Stimulated activated naive CD4-positive, alpha-beta T cell (primary cell): ENCODE measurements at places on chromosomes 1 and 21.

DNA sequence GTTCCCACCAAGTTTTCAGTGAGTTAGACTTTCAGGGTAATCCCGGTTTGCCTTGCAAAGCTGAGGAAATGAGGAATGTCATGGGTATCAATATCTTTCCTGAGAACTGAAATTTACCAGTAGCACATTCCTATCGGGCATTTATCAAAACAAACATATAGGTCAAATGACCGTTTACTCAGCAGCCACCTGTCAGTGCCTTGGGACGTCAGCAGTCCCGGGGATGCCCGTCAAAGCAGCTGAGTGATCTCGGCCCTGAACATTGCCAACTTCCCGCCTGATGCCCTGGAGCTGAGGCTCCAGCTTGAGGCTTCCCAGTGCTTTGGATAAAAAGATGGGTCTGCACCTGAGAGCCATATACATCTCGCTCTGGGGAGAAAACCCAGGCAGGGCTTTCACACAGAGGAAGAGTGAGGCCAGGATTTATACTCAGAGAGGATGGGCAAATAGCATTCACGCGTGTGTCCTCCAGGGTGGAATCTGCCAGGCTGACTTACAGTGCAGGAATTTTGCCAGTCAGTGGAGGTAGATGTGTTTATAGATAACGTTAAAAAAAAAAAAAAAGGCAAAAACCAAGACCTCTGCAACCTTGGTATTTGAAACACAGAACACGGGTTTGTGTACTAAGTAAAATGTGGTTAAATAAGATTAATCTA lies 435.7 kb upstream of the VAMP3 start:
- no peak for DNase-seq

DNA sequence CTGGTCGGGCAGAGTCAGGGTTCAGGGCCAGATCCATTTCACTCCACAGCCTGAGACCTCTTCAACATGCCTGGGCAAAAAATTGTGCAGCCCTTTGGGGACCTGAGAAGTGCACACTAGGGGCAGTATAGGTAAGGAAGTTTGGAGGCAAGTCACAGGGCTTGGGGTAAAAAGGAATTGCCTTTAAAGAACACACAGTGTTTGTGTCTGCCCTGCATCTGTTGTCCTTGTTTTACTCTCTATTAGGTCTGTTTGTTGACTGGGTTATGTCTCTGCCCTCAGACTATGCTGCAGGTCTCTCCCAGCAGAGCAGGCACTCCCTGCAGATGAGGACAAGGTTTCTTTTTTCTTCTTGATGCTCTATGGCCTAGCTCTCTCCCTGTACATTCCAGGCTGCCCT lies 22.0 kb downstream of the LDLRAD2 start:
- DNase-seq = no peak

DNA sequence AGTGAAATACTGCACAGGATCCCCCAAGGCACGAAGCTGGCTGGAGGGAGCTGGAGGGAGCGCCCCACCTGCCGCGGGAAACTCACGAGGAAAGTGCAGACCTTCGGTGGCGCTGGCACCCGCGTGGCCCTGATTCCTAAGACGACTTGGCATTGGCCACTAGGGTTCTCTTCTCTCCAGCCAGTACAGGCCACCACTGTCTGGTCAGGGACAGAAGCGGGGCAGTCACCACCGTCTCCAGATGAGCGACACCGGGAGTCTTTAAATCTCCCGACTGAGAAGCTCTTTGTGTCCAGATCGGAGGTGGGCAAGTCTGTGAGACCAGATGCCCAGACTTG lies 19.2 kb upstream of the CHIA start:
- DNase-seq = no peak

GRCh38 chr1:107653765-107654164 lies 311.2 kb downstream of the VAV3 start:
- no peak for DNase-seq

DNA sequence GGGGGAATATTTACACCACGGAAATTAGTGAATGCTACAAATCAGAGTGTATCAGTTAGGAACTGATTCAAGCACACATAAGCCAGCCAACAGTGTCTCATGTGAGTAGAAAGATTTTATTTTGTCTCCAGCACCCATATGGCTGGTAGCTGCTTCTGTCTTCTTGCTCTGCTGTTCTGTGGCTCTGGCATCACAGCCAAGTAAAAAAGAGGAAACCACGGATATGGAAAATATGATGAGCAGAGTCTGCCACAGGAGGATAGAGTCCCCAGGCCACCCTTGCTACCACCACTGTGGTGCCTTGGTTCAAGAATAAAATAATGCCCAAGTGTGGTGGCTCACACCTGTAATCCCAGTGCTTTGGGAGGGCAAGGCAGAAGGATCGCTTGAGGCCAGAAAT lies 53.6 kb upstream of the SPOCD1 start:
- DNase-seq = no peak

- no peak for DNase-seq
Measured at GRCh38 chr1:241460098-241460873, 59.3 kb downstream of the FH start.

GRCh38 chr1:111569913-111570312 lies 49.7 kb upstream of the RAP1A start:
- no peak for DNase-seq

GRCh38 chr1:177069490-177069889 lies 95.0 kb downstream of the ASTN1 start:
- no peak for DNase-seq

DNA sequence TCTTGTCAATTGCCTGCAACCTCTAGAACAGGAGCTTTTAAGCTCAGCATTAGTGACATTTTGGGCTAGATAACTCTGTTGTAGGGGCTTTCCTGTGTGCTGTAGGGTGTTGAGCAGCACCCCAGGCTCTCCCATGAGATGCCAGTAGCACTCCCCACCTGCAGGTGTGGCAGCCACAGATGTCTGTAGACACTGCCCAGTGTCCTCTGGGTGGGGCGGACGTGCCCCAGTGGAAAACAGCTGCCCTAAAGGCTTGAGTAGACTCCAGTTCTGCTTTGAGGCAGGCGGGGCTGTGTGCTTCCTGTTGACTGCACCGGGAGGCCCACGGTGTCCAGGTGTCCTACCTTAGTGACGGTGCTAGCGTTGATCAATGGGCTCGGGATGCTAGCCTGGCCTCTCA lies 16.9 kb upstream of the PWP2 start:
- no peak for DNase-seq

- no peak for DNase-seq
Measured at GRCh38 chr1:168099337-168099801, 37.4 kb downstream of the GPR161 start.

- DNase-seq = no peak
Measured at GRCh38 chr1:109184687-109185086, 29.0 kb upstream of the SARS1 start.

GRCh38 chr1:75172556-75172955 lies 38.4 kb downstream of the LHX8 start:
- no peak for DNase-seq

GRCh38 chr1:204174958-204175357 lies 8.8 kb upstream of the REN start:
- no peak for DNase-seq

- DNase-seq = no peak
Measured at GRCh38 chr1:98045767-98046641, 125.2 kb upstream of the DPYD start.

GRCh38 chr1:186073697-186074096 lies 301.4 kb downstream of the TPR start:
- DNase-seq = no peak

DNA sequence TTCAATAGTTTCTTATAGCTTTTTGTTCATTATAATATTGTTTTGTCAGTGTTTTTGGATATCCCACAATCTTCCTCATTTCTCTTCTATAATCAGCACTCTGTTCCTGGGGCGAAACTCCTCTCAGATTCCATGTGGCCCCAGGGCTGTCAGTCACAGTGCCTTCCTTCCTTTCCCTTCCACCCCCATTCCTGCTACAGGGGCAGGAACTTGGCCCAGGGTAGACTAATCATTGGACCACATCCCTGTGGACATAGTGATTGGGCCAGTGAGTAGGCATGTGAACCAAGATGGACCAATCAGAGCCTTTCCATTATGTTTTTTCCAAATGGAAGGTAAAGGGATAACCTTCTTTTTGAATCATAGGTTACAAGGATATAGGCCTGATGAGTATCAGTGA lies 78.3 kb downstream of the PGM1 start:
- DNase-seq = no peak

GRCh38 chr1:151710187-151710840 lies 6.3 kb downstream of the CELF3 start:
- DNase-seq = no peak

- no peak for DNase-seq
Measured at GRCh38 chr1:227889047-227889862, 58.5 kb downstream of the WNT9A start.

DNA sequence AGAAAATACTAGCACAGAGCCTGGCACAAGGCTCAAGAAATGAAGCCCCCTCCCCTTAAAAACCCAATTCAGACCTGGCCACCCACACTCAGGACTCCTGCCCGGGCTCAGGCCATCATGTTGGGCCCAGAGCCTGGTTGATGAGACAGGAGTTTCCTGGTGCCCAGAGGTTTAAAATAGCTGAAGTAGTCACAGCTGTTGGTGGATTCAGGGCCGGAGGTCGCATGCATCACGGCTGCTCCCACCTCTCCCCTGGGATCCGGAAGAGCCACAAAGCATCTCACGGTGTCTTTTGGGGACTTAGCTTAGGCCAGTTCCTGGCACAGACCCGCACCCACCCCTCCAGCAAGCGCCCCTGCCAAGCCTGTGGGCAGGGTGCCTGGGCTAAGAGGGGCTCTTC lies 2.6 kb upstream of the PADI2 start:
- no peak for DNase-seq

DNA sequence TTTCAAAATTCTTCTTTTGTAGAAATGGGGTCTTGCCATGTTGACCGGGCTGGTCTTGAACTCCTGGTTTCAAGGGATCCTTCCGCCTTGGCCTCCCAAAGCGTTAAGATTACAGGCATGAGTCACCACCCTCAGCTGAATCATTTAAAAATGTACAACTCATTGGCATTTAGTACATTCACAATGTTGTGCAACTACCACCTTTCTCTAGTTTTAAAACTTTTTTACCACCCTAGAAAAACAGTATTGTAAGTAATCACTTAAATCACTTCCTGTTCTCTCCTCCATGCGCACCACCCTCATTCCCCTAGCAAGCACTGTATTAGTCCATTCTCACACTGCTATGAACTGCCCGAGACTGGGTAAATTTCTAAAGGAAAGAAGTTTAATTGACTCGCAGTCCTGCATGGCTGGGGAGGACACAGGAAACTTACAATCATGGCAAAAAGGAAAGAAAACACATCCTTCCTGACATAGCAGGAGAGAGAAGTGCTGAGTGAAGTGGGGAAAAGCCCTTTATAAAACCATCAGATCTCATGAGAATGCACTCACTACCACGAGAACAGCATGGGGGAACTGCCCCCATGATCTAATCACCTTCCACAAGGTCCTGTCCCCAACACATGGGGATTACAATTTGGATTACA lies 14.4 kb upstream of the THEM5 start:
- no peak for DNase-seq

- no peak for DNase-seq
Measured at GRCh38 chr1:59687081-59687480, 127.7 kb upstream of the HOOK1 start.

- DNase-seq = no peak
Measured at GRCh38 chr1:227428803-227429202, 110.5 kb upstream of the CDC42BPA start.

DNA sequence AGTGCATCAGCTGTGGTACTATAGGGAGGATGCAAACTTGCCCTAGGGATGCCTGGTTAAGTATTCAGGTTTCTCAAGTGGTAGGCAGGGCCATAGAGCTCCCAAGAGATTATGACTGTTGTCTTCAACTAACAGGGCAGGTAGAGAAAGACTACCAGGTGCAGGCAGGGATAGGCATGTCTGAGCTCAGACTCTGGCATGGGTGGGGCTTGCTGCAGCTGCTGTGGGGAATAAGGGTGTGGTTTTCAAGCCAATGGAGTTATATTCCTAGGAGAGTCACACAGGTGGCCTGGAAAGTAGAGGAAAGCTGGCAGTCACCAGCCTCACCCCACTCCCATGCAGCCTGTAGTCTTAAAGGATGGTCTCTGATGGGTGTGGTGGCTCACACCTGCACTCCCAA lies 673.4 kb upstream of the ADGRL4 start:
- DNase-seq = no peak

DNA sequence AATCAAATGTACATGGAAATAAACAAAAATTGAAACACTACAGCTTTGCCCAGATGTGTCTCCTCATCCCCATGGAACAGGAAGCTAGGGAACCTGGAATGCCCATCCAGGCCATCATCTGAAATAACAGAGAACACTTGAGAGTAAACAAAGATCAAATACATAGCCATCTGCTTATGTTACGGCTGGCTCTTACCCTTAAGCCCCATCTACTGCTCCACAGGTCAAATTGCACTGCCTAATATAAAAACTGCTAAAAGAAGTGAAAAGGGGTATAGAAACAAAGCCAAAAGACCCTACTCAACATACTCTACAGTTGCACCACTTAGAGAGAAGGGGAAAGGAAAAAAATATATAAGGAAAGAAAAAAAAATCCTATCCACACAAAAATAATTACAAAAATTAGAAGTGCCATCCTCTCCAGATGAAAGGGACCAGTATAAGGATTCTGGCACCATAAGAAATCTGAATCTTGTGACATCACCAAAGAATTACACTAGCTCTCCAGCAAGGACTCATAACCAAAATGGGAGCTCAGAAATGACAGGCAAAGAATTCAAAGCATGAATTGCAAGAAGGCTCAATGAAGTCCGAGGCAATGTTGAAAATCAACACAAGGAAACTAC lies 26.9 kb downstream of the OR6Y1 start:
- no peak for DNase-seq

DNA sequence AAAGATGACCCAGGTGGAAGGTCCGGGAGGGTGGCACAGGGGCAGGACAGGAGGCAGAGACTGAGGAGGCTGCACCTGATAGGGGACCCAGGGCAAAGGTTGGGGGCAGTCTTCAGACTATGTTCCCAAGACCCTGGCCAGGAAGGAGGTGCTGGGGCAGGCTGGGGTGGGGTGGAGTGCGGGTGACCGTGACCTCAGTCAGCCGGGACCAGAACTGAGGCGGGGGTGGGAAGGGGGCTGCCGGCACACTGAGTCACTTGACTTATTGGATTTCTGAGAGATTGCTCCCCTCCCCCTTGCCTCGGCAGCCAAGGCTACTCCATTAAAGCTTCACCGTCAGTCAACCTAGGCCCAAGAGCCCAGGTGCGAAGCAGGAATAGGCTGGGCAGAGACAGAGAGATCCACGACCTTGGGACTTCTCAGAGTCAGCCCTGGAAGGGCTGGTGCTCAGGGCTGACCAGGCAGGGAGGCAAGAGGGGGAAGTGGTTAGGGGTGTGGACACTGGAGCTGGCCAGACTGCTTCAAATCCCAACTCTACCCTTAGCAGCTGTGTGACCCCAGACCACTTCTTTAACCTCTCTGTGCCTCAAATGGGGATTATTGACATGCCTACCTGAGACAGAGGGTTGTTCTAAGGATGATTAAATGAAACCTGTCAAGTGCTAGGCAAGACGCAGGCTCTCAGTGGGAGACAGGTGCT lies 47.9 kb upstream of the LAPTM5 start:
- no peak for DNase-seq

GRCh38 chr21:45518742-45519141 lies 23.5 kb downstream of the SLC19A1 start:
- no peak for DNase-seq

- no peak for DNase-seq
Measured at GRCh38 chr1:43482215-43482614, 28.5 kb upstream of the HYI start.
